ENCODE measurements at places on chromosomes 6 and 20.

DNA sequence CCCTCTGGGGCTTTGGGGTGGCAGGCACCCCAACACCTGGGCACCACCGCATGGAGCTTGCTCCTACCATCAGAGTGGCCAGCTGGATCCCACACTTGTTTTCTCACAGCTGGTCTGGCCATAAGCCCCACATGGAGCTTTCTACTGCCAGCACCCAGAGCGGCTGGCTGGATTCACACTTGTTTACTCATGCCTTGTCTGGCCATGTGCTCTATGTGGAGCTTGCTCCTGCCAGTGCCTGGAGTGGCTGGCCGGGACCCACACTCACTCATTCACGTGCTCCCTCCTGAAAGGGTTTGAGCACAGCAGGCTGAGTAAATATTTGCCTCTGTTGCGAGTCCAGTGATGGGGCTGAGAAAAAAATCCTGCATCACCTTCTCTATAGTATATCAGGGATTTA is 487.0 kb downstream of the CD109 start:
- DNase-seq, result no peak

- no peak for DNase-seq
Measured at GRCh38 chr6:15882915-15883314, 220.1 kb upstream of the DTNBP1 start.

GRCh38 chr20:37226889-37227288 is 34.7 kb downstream of the GHRH start:
- DNase-seq, result no peak

- DNase-seq, result peak; percentile 10
Measured at GRCh38 chr6:126614642-126615504, 275.0 kb downstream of the CENPW start.

- DNase-seq, result no peak
Measured at GRCh38 chr6:87922947-87923330, 124.7 kb upstream of the SPACA1 start.

DNA sequence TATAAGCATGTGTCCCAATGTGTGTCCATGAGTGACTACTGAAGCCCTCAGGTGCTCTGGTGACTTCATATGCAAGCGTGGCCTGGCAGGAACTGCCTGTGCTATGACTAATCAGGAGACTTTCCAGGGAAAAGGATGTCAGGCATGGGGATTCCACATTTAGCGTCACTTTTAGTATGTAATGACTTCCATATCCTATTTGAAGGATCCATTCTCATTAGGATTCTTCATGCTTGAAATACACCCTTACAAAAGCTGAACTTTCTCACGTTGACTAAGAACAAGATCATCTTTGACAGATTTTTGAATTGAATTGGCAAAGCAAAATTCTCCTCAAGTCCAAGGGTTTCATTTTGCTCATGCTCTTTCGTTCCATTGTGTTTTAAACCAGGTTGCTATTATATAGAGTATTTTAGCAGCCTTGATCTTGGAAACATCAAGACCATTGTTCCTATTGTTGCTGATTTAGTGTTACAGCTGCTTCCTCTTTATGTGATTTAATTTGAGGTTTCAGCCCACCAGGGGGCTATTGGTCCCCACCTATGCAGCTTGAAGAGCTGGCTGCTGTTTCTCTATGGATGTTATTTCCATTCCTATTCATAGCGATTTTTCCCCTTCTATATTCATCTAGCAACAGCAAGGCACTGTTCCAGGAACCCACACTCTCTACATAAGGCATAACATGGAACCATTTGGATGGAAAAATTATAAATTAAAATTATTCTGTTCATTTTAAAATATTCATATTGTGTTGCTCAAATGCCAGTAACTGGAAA is 418.6 kb downstream of the CDKAL1 start:
- peak; percentile 97 for DNase-seq

DNA sequence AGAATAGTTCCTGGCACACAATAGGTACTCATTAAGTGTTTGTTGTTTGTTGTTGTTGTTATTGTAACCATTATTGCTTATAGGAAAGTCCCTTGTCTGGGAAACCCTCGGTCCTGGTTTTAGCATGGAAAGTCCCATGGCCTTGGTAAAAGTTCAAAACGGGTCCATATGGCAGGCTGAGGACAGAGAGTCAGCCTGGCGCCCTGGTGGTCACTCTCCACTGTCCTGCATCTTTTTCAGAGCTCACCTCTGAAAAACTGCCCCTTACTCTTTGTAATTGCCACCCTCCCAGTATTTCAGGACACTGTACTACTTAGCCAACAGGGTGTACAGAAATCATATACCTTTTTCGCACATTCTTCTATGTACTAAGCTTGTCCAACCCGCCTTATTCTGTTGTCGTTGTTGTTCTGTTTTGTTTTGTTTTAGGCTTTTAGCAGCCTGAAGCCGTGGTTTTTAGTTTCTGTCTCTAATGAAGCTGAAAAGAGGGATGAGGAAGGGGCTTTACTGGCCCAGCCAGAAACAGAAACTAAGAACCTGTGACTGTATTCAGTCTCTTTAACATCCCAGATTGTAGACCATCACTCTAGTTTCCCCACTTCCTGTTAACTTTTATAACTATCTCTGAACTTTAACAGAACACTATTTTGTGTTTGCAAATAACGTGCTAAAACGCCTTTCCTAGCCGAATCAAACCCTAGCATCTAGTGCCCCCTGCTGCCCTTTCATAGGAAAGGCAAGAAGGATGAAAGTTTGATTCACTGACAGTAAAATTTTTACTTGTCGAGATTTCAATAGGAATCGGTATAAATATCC is 7.6 kb upstream of the TMEM14A start:
- DNase-seq, result peak; percentile 53

DNA sequence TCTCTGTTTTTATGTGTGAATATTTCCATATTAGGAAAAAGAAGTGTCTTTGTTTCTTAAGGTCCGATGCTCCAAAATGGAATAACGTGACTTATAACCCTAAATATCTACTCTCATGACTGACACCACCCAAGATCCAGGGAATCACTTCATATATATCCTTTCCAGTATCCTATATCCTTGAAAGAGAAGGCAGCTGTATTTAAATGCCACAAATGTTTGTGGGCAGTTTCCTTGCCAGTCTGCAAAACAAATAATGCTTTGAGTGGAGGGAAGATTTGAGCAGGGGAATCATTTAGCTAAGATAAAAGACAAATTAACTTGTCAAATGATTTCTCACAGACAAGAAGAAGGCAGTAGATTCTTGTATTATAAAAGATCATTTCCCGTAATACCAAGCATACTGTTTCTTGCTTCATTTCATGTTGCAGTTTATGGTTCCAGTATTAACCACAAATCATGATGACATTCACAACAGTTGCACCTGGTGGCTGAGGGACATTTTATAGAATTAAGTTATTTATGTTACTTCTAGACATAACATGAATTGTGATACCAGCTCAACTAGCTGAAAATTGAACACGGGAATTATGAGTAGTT is 30.0 kb upstream of the FABP7 start:
- no peak for DNase-seq

DNA sequence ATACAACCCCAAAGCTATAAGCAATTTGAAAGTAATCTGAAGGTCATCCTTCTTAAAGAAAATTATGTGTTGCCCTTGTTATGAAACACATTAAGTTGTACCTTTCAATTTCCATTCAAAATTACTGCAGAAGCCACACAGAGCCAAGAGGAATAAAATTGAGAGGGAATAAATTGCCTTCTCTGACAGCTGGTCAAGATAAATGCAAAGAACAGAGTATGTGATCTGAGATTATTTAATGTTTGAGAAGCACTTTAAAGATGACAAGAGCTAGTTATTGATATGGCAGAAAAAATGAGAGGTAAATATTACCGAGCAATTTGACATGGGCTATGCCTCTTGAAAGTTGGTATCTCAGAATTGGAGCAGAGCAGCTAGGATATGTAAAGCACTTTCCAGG is 61.6 kb downstream of the TRDN start:
- peak; percentile 32 for DNase-seq

- no peak for DNase-seq
Measured at GRCh38 chr20:59829054-59829785, 104.2 kb downstream of the SYCP2 start.

- DNase-seq, result no peak
Measured at GRCh38 chr20:19953606-19954005, 63.6 kb upstream of the NAA20 start.

DNA sequence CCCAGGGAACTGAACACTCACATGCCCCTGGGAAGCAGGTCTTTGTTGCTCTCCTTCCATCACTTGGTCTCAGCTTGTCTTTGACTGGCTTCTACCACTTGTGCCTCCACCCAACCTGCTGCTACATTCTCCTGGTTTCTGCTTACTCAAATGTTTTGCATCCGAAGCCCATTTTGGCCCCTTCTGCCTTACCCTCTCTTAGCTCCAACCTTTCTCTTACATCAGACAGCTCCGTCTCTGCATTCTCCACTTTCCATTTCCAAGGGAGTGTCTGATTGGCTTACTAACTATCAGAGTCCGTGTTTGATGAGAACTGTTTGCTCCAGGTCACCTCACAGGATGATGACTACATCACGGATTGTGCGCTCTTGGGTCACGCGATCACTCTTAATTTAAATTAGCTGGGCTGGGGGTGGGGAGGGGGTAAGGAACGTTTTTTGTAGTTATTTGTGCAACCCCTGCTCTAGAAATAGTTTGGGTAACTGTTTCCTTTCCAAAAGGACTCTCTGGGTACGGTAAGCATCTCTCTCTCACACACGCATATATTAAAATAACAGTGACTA is 844 bp upstream of the ABRACL start:
- peak; percentile 91 for DNase-seq

DNA sequence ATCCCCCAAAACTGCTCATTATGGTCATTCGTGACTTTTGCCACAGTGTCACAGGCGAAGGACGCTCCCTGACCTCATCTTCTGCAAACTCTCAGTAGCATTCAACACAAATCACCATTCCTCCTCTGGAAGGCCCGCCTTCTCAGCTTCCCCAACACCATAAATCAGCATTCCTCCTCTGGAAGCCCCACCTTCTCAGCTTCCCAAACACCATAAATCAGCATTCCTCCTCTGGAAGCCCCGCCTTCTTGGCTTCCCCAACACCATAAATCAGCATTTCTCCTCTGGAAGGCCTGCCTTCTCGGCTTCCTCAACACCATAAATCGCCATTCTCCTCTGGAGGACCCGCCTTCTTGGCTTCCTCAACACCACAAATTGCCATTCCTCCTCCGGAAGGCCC is 288.0 kb upstream of the AGPAT4 start:
- no peak for DNase-seq

GRCh38 chr6:166541366-166541765 is 45.1 kb downstream of the RAMACL start:
- DNase-seq, result no peak

- DNase-seq, result no peak
Measured at GRCh38 chr20:36270744-36271638, 34.7 kb downstream of the AAR2 start.

DNA sequence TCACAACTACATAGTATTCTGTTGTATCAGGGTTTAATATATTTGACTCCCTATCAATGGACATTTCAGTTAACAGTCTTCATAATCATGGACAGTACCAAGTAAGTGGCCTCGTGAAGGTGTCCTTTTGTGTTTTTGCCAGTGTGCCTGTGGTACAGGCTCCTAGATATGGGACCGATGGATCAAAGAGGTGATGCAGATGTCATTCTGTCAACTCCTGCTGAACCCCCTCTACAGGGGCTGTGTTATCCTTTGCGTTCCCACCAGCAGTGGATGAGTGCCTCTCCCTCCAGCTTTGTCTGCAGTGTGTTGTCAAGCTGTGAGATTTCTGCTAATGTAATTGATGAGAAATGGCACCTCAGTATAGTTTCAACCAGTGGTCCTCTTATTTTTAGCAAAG is 210.7 kb downstream of the QKI start:
- no peak for DNase-seq

DNA sequence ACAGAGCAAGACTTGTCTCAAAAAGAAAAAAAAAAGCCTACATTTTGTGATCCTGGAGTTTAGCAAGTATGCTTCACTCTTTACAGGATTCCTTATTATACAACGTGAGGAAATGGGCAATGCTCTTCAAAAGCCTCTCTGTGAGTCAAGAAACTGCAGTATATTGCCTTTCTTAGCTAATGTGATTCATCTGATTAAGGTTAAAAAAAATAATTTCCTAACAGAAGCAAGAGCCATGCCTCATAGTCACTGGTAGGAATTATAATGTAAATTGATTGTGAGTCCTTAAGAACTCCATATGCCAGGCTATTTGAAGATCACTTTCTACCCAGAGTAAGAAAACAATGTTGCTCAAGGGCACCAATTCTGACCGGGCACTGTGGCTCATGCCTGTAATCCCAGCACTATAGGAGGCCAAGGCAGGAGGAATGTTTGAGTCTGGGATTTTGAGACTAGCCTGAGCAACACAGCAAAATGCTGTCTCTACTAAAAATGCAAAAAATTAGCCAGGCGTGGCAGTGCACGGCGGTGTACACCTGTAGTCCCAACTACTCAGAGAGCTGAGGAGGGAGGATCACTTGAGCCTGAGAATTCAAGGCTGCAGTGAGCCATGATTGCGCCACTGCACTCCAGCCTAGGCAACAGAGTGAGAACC is 43.3 kb downstream of the SLC26A8 start:
- no peak for DNase-seq

GRCh38 chr6:31397901-31398525 is 5.4 kb upstream of the MICA start:
- DNase-seq, result peak; percentile 16

- DNase-seq, result peak; percentile 91
Measured at GRCh38 chr6:158536891-158537798, 22.7 kb upstream of the TMEM181 start.

GRCh38 chr6:149323353-149323752 is 5.8 kb downstream of the TAB2 start:
- DNase-seq, result no peak

DNA sequence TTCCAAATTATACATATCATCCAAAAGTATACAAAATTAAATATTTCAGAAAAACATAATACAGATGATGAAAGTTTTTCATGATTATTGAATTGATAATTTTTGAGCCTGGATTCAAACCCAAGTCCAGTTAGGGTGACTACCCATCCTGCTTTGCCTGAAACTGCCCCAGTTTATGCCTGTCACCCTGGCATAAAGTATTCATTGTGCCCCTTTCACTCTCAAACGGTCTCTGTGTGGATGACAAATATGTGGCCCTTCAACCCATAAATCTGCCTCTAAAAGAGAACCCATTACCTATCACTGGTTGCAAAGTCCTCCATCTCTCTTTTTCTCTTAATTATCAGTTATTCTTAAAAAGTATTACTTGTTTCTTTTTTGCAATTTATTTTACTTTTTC is 553.7 kb upstream of the JARID2 start:
- no peak for DNase-seq

DNA sequence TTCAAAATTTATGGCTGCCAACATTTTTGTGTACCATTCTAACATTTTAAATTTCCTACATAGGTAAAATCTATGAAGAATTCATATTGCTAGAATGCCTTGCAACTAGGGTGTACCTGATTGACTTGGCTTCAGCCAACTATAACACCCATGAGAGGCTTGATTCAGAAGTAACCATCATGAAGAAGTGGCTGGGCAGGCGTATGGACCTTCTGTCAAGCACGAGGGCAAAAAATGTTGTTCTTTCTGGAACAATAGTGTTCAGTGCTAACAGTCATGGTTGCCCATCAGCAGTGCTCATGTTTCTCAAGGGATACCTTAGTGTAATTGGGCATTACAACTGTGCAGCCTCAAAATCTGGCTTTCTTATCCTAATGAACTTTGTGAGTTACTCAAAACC is 42.9 kb downstream of the ID4 start:
- DNase-seq, result no peak
